Coronary artery (tissue), 2 donors: ENCODE measurements at places on chromosomes 4 and X.

DNA sequence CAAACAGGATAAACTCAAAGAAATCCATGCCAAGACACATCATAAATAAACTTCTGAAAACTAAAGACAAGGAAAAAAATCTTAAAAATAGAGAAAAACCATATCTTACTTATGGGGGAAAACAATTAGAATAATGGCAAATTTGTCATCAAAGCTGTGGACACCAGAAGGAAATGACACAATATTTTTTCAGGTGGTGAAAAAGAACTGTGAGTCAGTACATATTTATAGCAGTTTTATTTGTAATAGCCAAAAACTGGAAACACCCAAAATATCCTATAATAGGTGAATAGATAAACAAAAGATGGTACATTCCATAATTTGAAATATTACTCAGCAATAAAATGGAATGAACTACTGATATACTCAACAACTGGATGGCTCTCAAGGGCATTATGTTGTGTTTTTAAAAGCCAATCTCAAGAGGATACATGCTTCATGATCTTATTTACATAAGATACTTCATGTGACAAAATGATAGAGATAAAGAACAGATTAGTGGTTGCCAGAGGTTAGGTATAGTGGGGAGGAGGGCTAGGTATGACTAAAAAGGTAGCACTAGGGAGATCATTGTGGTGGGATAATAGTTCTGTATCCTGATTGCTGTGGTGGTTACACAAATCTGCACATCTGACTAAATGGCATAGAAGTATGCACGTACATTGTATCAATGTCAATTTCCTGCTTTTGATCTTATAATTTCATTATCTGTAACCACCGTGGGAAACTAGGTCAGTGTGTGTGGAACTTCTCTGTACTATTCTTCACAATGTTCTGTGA lies 191.9 kb downstream of the PPP1R2C start:
- DNase-seq: no peak

DNA sequence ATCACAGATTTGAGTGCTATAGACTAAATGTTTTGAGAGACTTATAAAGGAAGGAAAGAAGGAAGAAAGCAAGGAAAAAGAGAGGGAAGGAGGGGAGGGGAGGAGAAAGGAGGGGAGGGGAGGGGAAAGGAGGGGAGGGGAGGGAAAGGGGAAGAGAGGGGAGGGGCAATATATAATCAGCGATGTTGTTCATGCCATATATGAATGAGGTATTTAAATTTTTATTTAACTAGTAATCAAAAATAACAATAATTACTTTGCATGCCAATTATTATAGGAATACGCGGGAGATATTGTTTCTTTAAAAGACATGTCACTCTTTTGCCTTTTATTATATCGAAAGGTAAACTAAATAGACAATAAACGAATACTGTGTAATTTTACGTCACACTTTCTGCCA lies 1029.7 kb downstream of the FAT4 start:
- DNase-seq: no peak

- no peak for DNase-seq
These were observed 102.0 kb downstream of the SYTL5 start for GRCh38 chrX:38108364-38108763.

GRCh38 chr4:2291705-2292645 lies 30.1 kb upstream of the MXD4 start:
- DNase-seq: peak; percentile 60

DNA sequence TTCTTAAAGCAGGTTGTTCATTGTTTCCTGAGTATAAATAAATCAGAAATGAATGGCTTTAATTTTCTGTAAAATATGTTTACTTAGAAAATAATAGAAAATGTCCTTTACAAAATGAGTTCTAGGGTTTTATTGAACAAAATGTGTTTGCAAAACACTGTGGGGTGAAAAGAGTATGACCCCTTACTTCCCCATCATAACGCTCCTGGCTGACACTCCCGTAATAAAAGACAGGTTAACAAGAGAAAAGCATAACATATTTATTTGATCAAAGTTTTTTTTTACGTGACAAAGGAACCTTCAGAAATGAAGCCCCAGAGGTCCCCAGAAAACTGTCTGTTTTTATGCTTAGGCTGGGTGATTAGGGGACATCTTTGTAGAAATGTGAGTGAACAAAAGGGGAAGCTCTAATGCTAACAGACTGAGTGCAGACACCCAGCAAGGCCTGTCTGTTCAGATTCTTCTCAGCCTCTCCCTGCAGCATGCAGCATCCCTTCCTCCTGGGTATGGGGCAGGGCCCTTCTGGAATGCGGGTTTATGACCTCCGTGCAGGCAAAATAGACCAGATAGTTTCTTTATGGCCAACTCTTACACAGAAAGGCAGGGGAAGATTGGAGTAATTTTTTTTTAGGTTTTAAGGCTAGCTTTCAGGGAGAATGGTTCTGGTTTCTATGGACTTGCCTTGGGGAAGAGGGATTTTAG lies 26.1 kb downstream of the ZFP42 start:
- no peak for DNase-seq

DNA sequence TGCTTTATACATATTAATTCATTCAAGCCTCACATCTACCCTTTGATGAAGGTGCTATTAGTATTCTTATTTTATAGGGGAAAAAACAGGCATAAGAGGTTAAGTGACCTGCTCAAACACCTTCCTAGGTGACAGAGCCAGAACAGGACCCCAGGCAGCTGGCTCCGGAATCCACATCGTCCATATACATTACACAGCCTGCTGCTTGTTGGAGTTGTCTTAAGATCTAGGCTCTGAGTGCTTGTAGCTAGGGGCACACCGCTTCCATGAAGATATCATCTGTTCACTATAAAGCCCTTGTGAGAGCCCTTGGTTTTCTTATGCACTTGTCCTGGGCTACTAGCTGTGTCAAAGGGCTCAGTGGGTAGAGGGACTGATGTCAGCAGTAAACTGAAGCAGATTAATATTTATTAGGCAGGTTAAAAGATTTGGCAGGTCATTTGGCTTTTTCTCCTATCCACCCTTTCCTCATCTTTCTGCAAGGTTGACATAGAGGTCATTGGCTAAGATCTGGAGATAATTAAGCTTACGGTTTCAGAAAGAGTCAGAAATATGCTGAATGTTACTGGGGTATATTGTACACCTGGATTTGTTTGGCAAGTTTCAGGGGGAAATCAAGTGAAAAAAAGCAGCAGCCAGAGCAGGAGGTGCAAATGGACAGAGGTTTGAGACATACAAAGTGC lies 195.4 kb downstream of the SOWAHB start:
- no peak for DNase-seq

- no peak for DNase-seq
These were observed 124.4 kb upstream of the TECRL start for GRCh38 chr4:64533637-64534036.

GRCh38 chr4:169952236-169953002 lies 73.8 kb downstream of the MFAP3L start:
- no peak for DNase-seq

DNA sequence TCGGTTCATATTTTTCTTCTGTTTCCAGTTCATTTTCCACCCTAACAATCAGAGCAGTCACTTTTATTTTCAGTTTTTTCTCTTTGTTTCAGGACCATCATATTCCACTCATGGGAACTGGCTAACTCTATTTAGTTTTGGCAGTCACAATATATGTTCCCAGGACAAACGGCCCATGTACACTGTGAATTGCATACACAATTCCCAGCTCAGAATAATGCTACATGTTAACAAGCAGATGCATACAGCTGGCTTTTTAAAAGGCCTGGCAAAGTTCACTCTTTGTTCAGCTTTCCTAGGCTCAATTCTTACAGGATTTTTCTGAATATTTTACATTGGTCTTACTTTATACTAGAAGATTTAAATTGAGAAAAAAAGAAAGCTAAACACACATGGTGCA lies 224.9 kb downstream of the ANKRD50 start:
- DNase-seq: no peak

DNA sequence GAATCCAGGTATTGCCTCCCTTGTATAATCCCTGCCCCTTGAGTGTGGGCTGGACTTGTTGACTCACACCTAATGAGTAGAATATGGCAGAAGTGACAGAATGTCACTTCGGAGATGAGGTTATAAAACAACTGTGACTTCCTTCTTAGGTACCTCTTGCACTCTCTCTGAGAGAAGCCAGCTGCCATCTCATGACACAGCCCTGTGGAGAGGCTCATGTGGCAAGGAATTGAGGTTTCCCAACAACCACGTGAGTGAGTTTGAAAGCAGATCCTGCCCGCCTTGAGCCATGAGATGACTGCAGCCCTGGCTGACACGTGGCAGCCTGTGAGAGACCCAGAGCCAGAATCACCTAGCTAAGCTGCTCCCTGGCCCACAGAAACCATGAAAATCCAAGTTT lies 13.5 kb downstream of the ASB11 start:
- no peak for DNase-seq

DNA sequence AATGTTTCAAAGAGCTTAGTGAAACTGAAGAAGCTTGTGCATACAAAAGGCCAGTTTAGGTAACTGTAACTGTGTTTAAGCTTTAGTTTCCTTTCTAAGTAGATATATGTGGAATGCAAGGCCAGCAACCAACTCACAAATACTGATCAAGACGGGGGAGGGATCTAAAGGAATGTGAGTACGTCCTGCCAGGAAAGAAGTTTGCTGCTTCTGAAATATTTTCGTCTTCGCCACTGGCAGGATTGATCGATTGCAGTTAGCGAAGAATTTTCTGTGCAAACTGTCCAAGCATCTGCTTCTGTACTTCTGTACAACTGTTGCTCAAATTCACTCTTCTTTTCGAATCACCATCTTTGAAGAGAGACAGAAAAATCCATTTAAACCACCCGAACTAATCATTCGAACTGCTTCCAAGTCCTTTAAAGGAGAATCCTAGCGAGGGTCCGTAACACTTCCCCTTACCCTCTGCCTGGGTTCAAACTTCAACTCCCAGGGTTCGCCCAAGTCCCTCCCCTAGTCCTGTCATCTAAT lies 373 bp upstream of the INTS6L start:
- DNase-seq: no peak

DNA sequence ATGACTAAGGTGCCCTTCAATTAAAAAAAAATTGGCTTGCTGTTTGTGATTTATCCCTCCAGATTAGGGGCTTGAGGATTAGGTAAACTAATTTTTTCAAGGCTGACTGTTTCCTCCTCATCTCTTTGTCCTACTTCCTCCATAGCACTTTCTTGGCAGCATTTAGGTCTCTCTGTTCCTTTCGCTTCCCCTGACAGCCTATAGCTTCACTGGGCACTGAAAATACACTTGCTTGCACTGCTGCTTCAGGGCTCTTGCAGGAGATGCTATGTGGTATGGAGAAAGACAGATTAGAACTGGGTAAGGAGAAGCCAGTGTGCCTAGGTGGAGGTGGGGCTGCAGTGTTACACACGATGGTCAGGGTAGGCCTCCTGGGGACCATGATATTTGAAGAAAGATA lies 112.3 kb upstream of the SFRP2 start:
- no peak for DNase-seq

DNA sequence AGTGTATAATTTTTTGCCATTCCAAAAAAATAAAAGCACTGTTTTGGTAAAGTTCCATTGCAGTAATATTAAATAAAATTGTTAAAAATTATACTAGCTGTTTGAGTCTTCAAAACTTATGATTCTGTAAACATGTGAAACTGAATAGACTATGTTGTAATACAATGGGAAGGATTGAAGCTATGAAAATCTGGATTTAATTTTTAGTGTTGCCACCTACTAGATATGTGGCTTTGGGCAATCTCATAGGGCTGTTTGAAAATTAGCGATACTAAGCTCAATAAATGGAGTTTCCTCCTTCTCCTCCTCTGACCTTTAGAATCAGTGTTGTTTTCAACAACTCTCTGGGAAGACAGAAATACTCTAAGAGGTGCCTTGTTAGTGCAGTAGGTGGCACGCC lies 4.5 kb downstream of the PGRMC2 start:
- DNase-seq: no peak

DNA sequence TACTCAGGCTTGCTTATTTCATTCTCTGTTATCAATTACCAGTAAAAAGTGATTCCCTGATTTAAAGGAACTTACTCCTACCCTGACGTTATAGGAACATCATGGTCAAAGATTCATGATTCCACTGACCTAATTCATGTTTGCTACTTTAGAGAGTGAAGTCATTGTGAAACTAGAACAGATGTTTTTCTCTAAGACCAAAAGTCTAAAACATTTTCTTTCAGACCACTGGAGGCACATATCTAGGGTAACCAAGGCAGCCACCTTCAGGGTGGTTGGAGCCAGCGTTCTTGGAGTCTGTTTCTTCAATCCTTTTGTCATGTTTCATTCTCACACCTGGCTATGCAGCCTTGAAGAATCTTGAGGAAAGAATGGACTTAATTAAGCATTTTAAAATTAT lies 77.8 kb downstream of the GALNTL6 start:
- DNase-seq: no peak

- no peak for DNase-seq
These were observed 23.4 kb upstream of the PLCXD1 start for GRCh38 chrX:257681-258289.

- DNase-seq: no peak
These were observed 85.7 kb upstream of the HPRT1 start for GRCh38 chrX:134374294-134374693.

DNA sequence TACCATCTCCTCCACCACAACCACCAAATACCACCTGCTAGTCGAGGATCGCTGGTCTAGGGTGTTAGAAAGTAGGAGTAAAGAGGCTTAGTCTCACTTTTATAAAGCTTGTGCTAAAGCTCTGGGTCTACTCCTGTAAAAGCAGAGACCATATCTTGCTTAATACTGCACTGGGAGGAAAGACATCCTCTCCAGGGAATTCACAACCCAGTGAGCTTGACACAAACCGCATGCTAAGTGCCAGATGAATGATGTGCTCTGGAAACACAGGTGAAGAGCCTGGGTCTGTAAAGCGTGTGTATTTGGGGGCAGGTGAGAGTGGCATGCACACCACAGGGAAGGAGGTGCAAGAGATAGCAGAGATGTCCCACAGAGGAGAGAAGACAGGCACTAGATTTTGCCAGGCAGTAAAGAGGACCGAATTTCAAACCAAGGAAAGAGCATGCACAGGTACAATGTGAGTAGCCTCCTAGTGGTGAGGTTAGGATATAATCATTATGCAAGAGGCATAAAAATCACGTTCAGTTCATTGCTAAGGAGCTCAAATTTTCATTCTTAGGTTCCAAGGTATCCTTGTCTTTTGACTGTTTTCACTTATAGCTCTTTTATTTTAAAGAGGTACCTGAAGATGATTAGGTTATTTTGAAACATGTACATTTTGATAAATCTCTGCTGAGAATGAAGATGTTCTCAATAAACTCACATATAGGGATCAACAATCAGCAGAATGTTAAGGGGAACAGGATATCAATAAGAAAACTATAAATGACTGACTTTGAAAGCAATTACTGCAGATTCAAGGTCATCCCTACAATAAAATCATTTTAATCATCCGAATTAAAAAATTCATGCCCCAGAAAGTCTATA lies 20.7 kb downstream of the TAPT1 start:
- DNase-seq: no peak

DNA sequence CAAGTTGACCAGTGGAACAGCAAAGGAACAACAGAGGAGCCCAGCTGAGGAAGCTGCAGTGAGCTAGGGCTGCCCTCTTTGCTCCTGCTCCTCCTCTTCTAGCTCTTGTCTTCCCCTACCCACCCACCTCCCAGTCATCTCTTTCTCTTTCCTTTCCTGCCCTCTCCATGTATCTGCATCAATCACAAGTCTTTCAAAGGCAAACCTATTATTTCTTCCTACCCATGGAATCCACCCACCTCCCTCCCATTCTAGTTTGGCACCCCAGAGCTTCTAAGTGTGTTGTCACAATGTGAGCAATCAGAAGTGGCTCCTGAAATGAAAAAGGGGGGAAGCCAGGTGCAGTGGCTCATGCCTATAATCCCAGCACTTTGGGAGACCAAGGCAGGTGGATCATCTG lies 69.3 kb downstream of the TSC22D3 start:
- DNase-seq: no peak

- no peak for DNase-seq
These were observed 146.0 kb downstream of the STIM2 start for GRCh38 chr4:27006646-27007045.
